A172 (cell line): ENCODE measurements at places on chromosomes 5 and 9. TPM values are rescaled to one million over a fixed set of nuclear protein-coding genes. Genes with fewer than 3 reads are reported as not detected.

DNA sequence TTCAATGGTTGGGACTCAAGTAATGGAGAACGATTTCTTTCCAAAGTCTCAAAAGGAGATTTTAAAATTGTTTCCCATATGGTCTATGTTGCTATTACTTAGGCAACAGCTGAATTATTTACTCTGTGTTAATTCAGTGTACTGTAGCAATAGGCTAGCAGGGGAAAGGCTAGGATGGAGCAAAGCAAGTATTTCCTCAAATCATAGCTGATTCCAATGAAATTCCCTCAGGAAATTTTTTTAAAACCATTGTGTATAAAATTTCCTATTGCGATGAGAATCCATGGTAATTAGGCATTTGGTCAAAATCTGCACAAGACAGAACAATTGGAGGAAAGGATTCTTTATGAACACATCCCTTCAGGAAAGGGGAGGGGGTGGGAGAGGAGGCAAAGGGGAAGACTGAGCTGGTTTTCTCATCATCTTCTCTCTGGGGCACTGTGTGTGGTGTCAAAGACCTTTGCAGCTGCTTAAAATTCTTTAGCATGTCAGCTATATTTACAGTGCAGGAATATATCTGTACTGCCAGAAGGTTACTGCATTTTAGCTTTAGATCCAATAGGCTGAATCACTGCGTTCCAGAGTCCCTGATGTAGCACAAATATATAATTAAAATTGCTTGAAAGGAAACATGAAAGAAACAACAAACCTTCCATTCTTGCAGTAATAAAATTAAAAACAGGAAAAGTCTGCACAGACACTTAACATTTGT, 95.3 kb downstream of the ZNF608 start:
- DNase-seq: no peak

GRCh38 chr9:8391566-8391965, 592.0 kb upstream of the DMAC1 start:
- DNase-seq: no peak

GRCh38 chr5:67221487-67222242, 25.1 kb upstream of the CD180 start:
- DNase-seq: no peak

- no peak for DNase-seq
These were observed 235.1 kb downstream of the GADD45G start for GRCh38 chr9:89839952-89840351.

DNA sequence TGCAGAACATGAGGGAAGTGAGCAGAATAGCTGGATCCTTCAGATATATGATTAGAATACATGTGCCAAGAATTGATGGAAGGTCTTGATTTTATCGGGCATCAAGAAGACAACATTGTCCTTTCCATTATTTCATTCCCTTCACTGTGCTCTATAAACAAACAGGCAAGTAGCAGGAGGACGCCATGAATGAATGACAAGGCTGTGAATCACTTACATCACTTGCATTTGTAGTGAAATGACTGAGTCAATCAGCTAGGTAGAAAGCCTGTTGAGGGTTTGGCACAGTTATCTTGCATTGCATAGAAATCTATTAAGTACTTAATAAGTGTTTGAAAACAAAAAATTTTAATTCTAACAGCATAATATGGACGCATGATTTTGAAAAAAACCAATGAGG, 548.8 kb upstream of the IZUMO3 start:
- DNase-seq: no peak

DNA sequence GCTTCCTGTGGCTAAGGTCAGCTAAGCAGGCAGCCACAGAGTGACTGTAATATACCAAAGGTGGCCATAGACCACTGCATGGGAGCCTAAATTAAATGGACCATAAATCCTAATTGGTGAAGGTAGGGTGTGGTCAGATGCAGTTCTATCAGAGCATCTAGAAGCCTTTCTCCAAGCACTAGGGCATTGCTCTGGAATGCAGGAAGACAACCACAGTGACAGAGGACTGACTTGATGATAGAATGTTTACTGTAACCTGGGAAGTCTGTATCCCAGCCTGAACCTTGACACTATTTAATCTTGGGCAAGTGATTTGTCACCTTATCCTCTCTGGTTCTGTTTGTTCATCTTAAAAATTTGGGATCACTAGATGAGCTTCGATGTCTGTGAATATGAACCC, 2.3 kb downstream of the FBXO38 start:
- no peak for DNase-seq

GRCh38 chr5:45521067-45521466, 175.1 kb downstream of the HCN1 start:
- DNase-seq: peak; percentile 60

DNA sequence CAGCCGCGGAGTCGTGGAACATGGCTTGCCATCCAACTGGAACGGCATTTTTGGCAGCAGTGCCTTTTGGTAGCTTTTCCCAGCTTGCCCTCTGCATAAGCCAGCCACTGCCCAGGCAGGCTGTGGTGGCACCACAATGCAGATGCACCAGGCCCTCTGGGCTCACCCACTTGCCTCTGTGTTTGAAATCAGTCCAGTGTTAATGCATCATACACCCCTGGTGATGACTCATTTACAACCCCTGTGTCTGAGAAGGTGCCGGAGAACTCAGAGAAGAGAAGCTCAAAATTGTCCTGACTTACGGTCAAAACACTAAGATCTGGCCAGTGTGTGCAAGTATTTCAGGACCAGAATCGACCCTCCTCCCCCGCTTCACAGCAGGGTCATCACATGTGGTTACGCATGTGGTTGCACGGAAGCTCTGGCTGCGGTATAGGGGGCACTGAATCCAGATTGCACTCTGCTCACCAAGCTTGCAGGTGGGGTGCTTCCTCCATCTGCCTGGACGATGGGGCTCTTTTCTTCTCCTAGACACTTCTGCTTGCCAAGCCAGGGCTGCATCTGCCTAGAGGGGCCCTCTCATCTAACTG, 66.5 kb upstream of the SMIM15 start:
- peak; percentile 71 for DNase-seq

DNA sequence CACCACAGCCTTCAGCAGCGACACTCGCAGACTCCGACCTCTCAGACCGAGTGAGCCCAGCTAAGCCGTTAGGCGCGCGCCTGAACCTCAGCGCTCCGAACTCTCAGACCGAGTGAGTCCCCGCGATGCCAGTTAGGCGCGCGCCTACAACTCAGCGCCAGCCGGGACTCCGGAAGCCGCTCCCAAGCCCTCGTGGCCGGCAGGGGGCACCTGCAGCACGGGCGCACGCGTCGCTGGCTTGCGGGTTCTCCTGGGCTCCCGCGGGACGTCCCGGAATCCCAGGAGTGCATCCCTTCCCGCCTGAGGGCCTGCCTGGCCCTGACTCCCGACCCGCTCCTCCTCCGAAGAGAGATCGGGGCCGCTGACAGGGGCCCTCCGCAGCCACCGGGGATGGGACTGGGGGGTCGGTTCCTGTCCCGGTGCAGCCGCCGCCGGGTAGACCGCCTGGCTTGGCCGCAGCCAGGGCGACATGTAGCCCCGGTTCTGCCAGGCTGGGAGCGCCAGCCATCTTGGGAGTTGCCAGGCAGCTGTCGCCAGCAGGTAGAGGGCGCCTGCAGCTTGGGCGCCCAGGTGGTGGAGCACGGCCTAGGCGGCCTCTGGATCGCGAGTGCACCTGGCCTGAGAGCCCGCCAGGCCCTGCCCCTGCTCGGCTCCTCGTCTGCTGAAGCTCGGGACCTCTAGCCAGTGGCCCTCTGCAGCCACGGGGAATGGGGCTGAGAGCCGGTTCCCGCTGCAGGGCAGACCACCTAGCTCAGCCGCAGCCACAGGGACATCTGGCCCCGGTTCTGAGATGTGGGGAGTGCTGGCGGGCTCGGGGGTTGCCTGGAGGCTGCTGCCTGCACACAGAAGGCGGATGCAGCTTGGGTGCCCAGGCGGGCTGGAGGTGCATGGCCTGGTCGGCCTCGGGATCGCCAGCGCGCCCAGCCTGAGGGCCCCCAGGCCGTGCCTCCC, at the start of gene ANKRD18A:
ANKRD18A (minus strand) TSS at position 114 of the 951 bp plus-strand sequence. CDS start 311 bp downstream, outside the sequence.
- DNase-seq: no peak

- DNase-seq: no peak
These were observed 11.5 kb downstream of the SQSTM1 start for GRCh38 chr5:179832039-179832745.

DNA sequence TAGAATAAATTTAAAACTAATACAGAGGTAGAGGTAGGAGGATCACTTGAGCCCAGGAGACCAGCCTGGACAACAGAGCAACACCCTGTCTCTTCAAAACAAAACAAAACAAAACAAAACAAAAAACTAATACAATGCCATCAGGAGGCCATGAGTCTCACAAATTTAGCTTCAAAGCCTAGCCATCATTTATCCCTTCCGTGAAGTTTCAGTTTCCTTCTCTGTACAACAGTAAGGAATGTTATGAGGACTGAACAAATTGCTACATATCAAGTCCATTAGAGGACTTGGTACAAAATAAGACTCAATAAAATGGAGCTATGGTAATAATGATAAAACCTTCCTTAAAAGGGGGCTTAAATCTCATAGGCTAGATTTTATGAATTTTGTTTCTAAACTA, 60.8 kb downstream of the MAPKAP1 start:
- no peak for DNase-seq

- no peak for DNase-seq
These were observed 69.3 kb downstream of the ANKRD31 start for GRCh38 chr5:75167345-75167744.

DNA sequence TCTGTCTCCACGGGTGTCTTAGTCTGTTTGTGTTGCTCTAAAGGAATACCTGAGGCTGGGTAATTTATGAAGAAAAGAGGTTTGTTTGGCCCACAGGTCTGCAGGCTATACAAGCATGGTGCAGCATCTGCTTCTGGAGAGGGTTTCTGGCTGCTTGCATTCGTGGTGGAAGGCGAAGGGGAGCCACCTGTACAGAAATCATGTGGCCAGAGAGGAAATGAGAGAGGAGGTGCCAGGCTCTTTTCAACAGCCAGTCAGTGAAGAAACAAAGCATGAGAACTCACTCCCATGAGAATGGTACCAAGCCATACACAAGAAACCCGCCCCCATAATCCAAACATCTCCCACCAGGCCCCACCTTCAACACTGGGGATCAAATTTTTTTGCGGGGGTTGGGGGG, 53.4 kb downstream of the PFDN1 start:
- DNase-seq: no peak

DNA sequence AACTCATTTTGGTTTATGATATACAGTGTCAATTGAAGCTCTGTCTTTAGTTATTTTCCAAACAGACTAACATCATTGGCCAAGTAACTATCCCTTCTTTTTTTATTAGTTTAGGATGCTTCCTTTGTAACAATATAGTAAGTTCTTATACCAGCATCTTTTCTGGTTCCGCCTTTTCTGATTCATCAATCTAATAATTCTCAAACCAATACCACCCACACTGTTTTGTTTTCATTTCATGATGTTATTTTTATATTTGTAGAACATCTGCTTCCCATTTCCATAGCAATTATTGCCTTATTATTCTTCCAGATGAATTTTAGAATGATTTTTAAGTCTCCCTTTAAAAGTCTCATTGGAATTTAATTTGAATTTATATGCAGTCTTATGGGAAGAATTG, 218.1 kb downstream of the RFK start:
- DNase-seq: no peak

DNA sequence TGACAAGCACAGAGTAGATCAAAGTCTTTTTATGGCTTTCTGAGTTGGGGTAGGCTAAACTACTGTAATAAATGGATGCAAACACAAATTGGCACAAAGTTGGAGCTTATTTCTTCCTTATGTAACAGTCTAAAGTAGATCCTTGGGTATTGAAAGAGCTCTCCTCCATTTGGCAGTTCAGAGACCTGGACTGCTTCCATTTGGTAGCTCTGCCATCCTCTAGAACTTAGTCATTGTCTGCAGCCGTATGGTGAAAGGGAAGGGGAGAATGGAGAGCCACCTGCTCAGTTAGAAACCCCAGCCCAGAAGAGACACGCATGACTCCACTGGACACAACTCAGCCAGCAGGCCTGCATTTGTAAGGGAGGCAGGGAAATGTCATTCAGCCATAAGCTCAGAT, 345.0 kb downstream of the DMAC1 start:
- DNase-seq: no peak

DNA sequence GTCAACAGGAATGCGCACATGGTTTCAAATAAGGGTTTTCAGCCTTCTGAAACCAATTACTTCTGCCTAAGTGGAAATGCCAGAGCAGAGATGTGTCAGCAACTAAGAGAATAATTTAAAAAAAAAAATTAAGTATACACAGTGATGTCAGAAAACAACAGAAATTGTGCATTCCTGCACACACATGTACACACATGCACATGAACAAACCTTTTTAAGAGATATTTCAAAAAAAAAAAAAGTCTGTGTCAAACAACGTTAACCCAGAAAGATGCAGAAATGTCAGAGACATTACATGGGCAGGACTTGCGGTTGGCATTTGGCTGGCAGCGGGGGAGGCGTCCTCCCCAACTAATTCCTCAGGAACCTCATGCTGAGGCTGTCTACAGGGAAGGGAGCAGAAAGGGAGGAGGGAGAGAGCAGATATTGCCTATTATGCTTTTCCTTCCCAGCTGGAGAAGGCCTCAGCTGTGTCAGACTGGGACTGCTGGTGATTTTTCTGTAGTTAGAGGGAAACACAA, 536.9 kb upstream of the WWC1 start:
- DNase-seq: peak; percentile 87

PCA3 gene
- total RNA-seq: not detected in 2 replicates

MLANA gene
- not detected in 2 replicates for total RNA-seq

FOXD4L5 gene
- not detected in 2 replicates for total RNA-seq

C5orf58 gene
- not detected in 2 replicates for total RNA-seq

SOHLH1 gene
- total RNA-seq: not detected in 2 replicates

SPATA31E1 gene
- total RNA-seq: not detected in 2 replicates

SLC25A2 gene
- not detected in 2 replicates for total RNA-seq

WNK2 gene
- not detected in 2 replicates for total RNA-seq

ABCA1 gene
- 66.6 and 72.6 TPM in 2 replicates for total RNA-seq

FANCC gene
- 13.4 and 18.2 TPM in 2 replicates for total RNA-seq

OSMR gene
- 27.9 and 34.8 TPM in 2 replicates for total RNA-seq

DBH gene
- total RNA-seq: 0.02 TPM in 1 of 2 replicates, not detected in the other

FOXD1 gene
- 12.9 and 24.6 TPM in 2 replicates for total RNA-seq

GARIN3 gene
- total RNA-seq: not detected in 2 replicates

NPM1 gene
- total RNA-seq: 2,482 and 3,666 TPM in 2 replicates

ARSI gene
- total RNA-seq: 1.9 and 5.0 TPM in 2 replicates

SIT1 gene
- total RNA-seq: not detected in 2 replicates

TAF1L gene
- total RNA-seq: 0.02 and 0.05 TPM in 2 replicates

NR2F1-AS1 gene
- 9.8 and 24.4 TPM in 2 replicates for total RNA-seq
